ENCODE measurements at places on chromosomes 4 and X.

GRCh38 chr4:179817317-179817716 lies 2375.1 kb upstream of the AGA start:
- H3K36me3 ChIP-seq, result no peaks in the 10 kb centered on the region
- no peak overlapping the region for H3K4me3 ChIP-seq
- no peaks in the 10 kb centered on the region for H3K4me1 ChIP-seq
- no peak overlapping the region for H3K27ac ChIP-seq

DNA sequence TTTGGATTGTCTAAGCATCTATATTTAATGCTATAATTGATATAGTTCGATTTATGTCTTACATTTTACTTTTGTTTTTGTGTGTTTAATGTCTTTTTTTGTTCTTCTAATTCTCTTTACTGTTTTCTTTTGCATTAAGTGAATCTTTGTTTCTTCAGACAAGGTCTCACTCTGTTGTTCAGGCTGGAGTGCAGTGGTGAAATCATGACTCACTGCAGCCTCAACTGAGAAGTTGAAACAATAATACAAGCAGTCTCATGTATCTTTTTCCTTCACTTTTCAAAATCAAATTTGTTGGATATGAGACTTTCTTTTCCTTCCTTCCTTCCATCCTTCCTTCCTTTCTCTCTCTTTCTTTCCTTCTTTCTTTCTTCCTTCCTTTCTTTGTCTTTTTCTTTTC lies 1401.6 kb downstream of the ADGRL3 start:
- no peak for DNase-seq
- no peak overlapping the region for H3K4me3 ChIP-seq
- H3K4me1 ChIP-seq, result no peaks in the 10 kb centered on the region
- no peaks in the 10 kb centered on the region for H3K27me3 ChIP-seq

DNA sequence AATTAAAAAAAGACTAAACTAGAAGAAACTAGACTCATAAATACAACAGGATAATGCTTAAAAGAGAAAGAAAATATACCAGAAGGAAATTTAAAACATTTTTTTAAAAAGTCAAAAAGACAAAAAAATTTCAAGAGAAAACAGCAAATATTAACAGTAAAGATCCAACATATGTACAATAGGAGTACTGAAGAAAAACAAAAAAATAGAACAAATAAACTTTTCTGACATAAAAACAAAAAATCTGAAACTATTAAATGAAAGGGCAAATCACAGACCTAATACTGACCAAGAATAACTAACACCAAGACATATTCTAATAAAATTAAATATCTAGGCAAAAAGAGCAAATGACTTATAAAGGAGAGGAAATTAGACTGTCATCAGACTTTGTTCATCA lies 11.5 kb downstream of the DNAJB14 start:
- no peak for DNase-seq
- H3K4me1 ChIP-seq, result no peaks in the 10 kb centered on the region
- no peaks in the 10 kb centered on the region for H3K36me3 ChIP-seq
- no peak overlapping the region for H3K27ac ChIP-seq
- no peak overlapping the region for H3K4me3 ChIP-seq

DNA sequence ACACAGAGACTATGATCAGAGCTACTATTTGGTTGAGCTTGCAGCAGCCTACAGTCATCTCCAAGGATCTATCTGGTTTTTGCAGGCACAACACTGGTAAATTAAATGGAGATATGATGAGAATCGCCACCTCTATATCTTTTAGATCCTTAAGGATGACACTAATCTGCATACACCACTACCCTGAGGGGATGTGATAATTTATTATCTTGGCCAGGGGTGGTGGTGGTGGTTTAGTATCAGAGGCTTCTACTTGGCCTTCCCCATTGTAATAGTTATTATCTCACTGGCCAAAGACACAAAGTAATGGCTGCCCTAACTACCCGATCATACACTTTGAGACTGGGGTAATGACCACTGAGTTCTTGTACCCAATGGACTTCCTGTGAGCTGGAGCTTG lies 21.2 kb downstream of the CCDC160 start:
- no peaks in the 10 kb centered on the region for H3K36me3 ChIP-seq
- no peaks in the 10 kb centered on the region for H3K4me1 ChIP-seq
- H3K27ac ChIP-seq, result no peak overlapping the region

- H3K27me3 ChIP-seq, result no peaks in the 10 kb centered on the region
- H3K36me3 ChIP-seq, result no peaks in the 10 kb centered on the region
- H3K27ac ChIP-seq, result no peak overlapping the region
- H3K4me1 ChIP-seq, result no peaks in the 10 kb centered on the region
- H3K4me3 ChIP-seq, result no peak overlapping the region
These were observed 27.2 kb upstream of the MAGED1 start for GRCh38 chrX:51866210-51866609.

- H3K4me1 ChIP-seq, result no peaks in the 10 kb centered on the region
- no peaks in the 10 kb centered on the region for H3K36me3 ChIP-seq
- H3K4me3 ChIP-seq, result no peak overlapping the region
- DNase-seq, result no peak
- H3K27me3 ChIP-seq, result no peaks in the 10 kb centered on the region
- H3K27ac ChIP-seq, result no peak overlapping the region
These were observed 32.1 kb upstream of the MAGEA8 start for GRCh38 chrX:149848855-149849254.

DNA sequence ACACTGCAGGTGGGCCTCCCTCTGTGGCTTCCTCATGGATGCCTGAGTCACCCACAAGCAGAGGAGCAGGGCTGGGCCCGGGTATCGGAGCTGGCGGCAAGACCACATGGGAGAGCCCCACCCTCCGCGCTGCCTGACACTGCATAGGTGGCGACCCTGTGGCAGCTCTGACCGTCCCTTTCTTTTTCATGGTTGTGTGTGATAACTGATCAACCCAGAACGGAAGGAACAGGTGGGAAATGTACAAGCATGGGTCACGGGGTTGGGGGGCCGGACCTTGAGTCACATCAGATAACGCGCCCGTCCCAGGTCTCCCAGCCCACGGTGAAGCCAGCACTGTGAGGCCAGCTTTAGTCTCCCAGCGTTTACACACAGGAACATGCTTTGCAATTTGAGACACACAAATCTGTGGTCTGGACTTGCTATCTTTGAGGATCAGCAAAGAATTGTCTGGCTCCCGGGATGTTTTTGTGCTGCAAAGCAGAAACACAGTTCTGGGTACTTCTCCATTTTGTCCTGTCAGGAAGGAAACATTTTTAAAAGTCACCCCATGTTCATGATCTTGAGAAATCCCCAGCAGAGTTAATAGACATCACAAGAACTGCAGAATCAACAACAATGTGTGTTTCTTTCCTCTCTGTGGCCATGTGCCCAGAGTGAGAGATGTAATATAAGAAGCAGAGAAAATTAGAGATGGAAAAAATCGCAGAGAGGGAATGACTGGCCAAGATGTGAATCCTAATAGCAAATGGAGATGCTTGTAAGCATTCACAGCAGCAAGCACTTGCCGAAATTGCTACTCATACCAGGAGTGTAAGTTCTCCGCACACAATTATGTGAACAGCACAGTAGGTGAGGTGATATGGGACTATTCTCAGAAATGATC lies 70.1 kb upstream of the CBR4 start:
- peaks cover 4% of the 10 kb centered on the region for H3K4me1 ChIP-seq
- H3K4me3 ChIP-seq, result no peak overlapping the region
- H3K27me3 ChIP-seq, result no peaks in the 10 kb centered on the region

DNA sequence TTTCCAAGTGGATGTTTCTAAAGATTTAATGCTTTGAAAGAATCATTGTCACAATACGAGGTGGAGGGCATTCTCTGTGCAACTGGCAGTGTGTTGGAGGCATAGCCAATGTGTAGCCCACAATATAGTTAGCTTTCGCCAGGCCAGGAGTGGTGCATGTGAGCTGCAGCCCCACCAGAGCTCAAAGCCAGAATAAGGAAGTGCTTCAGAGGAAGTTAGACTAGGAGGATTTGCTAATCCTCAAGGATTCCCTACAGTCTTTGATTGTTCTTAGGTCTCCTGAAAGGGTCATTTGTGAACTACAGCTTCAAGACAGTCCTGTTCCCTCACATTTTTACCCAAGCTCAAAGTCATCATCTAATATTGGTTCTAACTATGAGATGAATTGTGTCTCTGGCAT lies 16.4 kb downstream of the TRPC5OS start:
- no peaks in the 10 kb centered on the region for H3K4me1 ChIP-seq
- no peak overlapping the region for H3K27ac ChIP-seq
- H3K36me3 ChIP-seq, result no peaks in the 10 kb centered on the region
- H3K27me3 ChIP-seq, result no peaks in the 10 kb centered on the region
- no peak for DNase-seq

DNA sequence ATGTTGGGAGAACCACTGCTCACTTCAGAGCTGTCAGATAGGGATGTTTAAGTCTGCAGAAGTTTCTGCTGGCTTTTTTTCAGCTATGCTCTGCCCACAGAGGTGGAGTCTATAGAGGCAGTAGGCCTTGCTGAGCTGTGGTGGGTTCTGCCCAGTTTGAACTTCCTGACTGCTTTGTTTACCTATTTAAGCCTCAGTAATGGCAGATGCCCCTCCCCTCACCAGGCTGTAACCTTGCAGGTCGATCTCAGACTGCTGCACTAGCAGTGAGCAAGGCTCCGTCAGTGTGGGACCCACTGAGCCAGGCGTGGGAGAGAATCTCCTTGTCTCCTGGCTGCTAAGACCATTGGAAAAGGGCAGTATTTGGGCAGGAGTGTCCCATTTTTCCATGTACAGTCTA lies 36.8 kb downstream of the AFM start:
- no peak overlapping the region for H3K27ac ChIP-seq
- no peak for DNase-seq
- H3K4me3 ChIP-seq, result no peak overlapping the region
- no peaks in the 10 kb centered on the region for H3K36me3 ChIP-seq

DNA sequence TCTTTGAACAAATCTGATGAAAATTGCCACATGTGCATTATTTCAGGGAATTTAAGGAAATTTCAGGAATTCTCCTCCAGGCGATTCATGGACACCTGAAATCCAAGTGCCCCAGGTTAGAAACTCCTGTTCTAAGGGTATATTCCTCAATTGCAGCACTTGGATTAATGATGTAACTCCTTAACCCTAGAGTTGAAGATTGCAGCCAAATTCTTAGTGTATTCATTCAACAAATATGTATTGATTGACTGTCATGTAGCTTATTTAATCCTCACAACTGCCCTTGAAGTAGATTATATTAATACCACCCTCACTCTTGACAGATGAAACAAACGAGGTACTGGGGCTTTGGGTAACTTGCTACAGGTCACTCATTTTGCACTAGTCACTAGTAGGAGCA lies 11.3 kb downstream of the CETN2 start:
- H3K36me3 ChIP-seq, result no peaks in the 10 kb centered on the region
- H3K4me1 ChIP-seq, result no peaks in the 10 kb centered on the region
- no peaks in the 10 kb centered on the region for H3K27me3 ChIP-seq
- peak overlapping the region; percentile 16 for H3K27ac ChIP-seq
- no peak overlapping the region for H3K4me3 ChIP-seq
- DNase-seq, result peak; percentile 24

DNA sequence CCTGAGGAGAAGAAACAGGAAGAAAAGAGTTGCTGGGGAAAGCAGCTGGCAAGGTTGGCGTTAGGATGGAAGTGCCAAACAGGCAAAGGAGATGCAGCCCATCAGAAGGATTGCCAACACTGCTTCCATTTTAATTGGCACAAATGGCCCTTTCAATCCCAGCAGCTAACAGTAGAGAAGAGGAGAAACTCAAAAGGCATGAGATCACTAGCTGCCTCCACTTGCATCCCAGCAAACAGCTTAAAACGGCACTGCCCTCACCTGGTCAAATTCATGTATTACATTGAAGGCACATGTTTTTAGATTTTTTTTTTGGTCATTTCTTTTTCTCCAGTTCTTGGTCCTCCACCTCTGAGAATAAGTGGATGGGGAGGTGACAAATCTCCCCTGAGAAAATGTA lies 14.9 kb upstream of the LOC101059915 start:
- no peaks in the 10 kb centered on the region for H3K27me3 ChIP-seq
- H3K4me3 ChIP-seq, result no peak overlapping the region
- no peaks in the 10 kb centered on the region for H3K4me1 ChIP-seq
- H3K27ac ChIP-seq, result no peak overlapping the region
- H3K36me3 ChIP-seq, result no peaks in the 10 kb centered on the region

GRCh38 chrX:349196-349595 lies 30.6 kb upstream of the GTPBP6 start:
- no peaks in the 10 kb centered on the region for H3K4me1 ChIP-seq
- DNase-seq, result peak; percentile 28
- H3K36me3 ChIP-seq, result no peaks in the 10 kb centered on the region
- no peaks in the 10 kb centered on the region for H3K27me3 ChIP-seq

DNA sequence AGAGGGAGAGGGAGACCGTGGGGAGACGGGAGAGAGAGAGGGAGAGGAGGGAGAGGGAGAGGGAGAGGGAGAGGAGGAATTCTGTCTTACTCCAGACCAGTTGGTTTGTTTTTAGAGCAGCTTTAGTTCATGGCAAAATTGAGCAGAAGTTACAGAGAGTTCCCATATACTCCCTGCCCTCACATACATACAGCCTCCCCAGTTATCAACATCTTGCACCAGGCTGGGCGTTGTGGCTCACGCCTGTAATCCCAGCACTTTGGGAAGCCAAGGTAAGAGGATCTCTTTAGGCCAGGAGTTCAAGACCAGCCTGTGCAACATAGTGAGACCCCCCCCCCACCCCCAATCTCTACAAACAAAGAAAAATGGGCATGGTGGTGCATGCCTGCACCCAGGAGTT lies 79.8 kb upstream of the OGT start:
- H3K4me1 ChIP-seq, result no peaks in the 10 kb centered on the region
- no peak overlapping the region for H3K27ac ChIP-seq
- H3K27me3 ChIP-seq, result no peaks in the 10 kb centered on the region
- peaks cover under 1% of the 10 kb centered on the region for H3K36me3 ChIP-seq
- DNase-seq, result no peak

DNA sequence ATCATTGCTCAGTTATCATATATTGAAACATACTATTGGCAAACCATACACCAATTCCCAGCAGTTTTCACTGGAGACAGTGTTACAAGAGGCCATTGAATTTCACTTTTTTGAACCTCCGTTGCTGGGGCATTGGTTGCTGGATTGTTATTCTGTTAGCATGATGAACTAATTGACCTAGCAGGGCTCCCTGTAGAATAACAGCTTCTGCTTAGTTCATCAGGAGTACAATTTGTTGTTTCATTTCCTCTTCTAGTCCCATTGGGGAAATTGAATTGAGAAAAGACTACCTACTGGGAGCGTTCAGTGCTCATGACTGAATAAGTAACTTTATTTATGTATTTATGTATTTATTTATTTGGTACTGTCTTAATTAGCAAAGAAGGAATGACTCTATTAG lies 151.6 kb downstream of the SLIT2 start:
- no peak for DNase-seq
- H3K4me3 ChIP-seq, result no peak overlapping the region
- H3K27me3 ChIP-seq, result no peaks in the 10 kb centered on the region

GRCh38 chr4:67762086-67762485 lies 7.9 kb upstream of the GNRHR start:
- H3K27me3 ChIP-seq, result no peaks in the 10 kb centered on the region
- no peaks in the 10 kb centered on the region for H3K36me3 ChIP-seq

DNA sequence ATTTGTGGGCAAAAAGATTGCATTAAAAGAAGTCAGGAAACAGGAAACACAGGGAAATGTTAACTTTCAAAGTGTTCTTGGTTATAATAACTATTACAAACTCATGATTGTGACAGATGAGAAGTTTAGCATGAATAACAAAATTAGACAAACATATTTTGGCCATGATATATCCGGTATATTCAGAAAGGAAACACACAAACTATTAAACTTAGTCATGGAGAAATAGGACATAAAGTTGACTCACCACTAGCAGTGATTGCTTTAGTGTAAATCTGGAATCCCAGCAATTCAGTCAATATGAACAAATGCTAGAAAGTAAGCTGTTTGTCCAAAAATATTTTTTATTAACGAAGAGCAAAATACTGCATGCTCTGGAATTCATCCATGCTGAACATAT lies 1299.9 kb downstream of the C4orf33 start:
- H3K27me3 ChIP-seq, result no peaks in the 10 kb centered on the region
- no peak overlapping the region for H3K27ac ChIP-seq
- H3K4me3 ChIP-seq, result no peak overlapping the region
- DNase-seq, result peak; percentile 86
- H3K4me1 ChIP-seq, result no peaks in the 10 kb centered on the region

Measured in fibroblast of lung (primary cell).